ENCODE measurements at places on chromosomes 11 and 22. TPM values are rescaled to one million over a fixed set of nuclear protein-coding genes. Genes with fewer than 3 reads are reported as not detected.

LRRC74B gene
- under 0.01 TPM for total RNA-seq

AIFM3 gene
- total RNA-seq = 1.4 TPM

CDC45 gene
- total RNA-seq = 1.1 TPM

NOX4 gene
- total RNA-seq = 0.26 TPM

DEFB131B gene
- not detected for total RNA-seq

HBD gene
- 0.34 TPM for total RNA-seq

PDGFD gene
- total RNA-seq = 0.86 TPM

MRGPRX4 gene
- not detected for total RNA-seq

DNAJB13 gene
- total RNA-seq = 0.16 TPM

TRIM6 gene
- 2.5 TPM for total RNA-seq

MN1 gene
- 4.6 TPM for total RNA-seq

BTG4 gene
- total RNA-seq = not detected

HOATZ gene
- total RNA-seq = not detected

IGSF9B gene
- 0.79 TPM for total RNA-seq

CCDC188 gene
- total RNA-seq = not detected

PARVG gene
- 0.09 TPM for total RNA-seq

OR10A2 gene
- total RNA-seq = not detected

FGF3 gene
- not detected for total RNA-seq

GGTLC3 gene
- total RNA-seq = not detected

ABCC8 gene
- not detected for total RNA-seq

GAL3ST1 gene
- not detected for total RNA-seq

FAM180B gene
- 0.09 TPM for total RNA-seq

TSSK2 gene
- not detected for total RNA-seq

ESAM gene
- total RNA-seq = 0.16 TPM

ADORA2A gene
- 0.34 TPM for total RNA-seq

OR51A4 gene
- not detected for total RNA-seq

SPDYC gene
- not detected for total RNA-seq

NEFH gene
- 0.32 TPM for total RNA-seq

DTX4 gene
- 1.9 TPM for total RNA-seq

OR6A2 gene
- total RNA-seq = 0.09 TPM

KRTAP5-9 gene
- not detected for total RNA-seq

ZP1 gene
- total RNA-seq = 0.32 TPM

OR4C5 gene
- not detected for total RNA-seq

DEPDC7 gene
- total RNA-seq = 5.7 TPM

All from bronchial smooth muscle cell (primary cell).